IPS-NIHi11 (cell line): ENCODE measurements at places on chromosomes 1 and 21.

GRCh38 chr1:53505401-53505800 is 46.2 kb downstream of the DMRTB1 start:
- DNase-seq = no peak

DNA sequence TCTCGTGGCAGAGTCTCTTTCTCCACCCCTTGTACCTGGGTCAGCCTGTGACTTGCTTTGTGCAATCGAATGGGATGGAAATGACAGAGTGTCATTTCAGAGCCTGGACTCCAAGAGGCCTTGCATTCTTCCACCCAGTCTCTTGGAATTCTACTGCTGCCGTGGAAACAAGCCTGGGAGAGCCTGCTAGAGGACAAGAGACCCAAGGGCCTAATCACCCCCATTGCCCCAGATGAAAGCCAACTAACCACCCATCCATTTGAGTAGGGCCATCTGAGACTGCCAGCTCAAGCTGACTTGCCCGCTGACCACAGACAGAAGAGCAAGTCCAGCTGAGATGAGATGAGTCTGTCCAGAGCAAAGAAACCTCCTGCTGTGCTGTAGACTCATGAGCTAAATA is 201.6 kb downstream of the PTPRU start:
- DNase-seq = no peak

- no peak for DNase-seq
Observed at GRCh38 chr21:39105341-39105765, 77.9 kb downstream of the PSMG1 start.

DNA sequence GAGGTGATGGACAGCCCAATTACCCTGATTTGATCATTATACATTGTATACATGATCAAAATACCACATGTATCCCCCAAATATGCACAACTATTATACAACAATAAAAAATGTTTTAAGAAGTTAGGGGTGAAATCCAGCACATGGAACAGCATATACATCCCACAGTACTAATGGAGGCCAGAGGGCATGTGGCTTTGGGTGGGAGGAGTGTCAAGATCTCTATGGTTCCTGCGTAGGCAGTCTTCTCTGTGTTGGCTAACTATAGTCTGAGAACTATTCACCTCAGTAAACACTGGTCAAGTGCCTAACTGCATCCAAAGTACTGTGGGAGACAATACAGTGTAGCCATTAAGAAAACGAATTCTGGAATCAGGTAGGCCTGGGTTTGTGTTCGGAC is 74.1 kb downstream of the GADD45A start:
- no peak for DNase-seq

DNA sequence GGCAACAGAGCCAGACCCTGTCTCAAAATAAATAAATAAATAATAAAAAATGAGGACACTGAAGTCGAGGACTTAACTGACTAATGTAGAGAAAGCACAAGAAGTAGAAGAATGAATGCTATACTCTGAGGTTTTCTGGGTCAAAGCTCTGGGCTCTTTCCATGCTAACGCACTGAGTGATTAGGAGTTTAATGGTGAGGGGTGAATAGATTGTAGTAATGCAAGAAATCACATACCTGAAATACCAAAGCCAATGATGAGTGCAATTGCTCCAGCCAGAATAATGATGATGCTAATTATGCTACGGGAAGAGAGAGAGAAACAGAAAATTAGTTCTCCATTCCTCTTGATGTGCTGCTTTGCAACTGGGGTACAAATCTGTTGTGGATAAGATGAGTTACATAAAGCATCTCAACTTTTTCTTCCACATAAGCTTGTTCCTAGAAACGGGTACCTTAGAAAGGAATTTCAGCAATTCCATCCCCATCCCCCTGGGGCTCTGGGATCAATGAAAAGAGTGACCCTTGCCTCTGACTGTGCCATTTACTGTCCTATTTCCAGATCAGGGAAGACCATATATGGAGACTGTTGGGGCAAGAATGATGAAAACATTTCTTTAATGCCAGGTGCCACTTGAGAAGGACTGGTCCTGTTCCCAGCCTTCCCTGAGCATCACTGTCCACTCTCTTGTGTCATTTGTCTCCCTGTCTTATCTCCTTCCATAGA is 40.7 kb downstream of the VTCN1 start:
- DNase-seq = peak; percentile 31

DNA sequence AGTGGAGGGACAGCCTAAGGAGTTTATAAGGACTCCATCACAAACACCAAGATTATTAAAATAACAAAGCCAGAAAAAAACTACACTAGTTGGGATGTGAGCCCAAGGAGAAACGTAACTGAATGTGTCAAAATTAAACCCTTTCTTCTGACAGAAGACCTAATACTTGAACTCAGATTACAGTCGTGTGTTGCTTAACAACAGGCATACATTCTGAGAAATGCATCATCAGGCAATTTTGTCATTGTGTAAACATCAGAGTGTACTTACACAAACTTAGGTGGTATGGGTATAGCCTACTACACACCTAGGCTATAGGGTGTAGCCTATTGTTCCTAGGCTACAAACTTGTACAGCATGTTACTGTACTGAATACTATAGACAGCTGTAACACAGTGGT is 23.4 kb downstream of the DSTYK start:
- DNase-seq = no peak

DNA sequence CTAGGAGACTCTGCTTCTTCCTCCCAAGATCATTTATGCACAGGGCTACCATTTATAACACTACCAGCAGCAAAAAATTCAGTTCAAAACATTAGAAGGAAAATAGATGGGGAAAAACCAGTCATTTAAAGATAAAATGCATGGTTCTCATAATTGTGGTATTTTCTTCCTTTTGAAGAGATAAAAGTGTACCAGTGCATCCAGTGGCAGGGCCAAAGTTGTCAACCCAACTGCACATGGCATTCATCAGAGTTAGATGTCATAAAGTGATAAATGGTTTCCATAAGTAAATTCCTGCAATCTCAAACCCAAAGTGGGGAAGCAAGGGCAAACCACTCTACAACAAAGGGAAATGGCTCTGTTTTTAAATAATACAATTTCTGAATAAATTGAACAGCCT is 119.1 kb upstream of the DMRTA2 start:
- no peak for DNase-seq

DNA sequence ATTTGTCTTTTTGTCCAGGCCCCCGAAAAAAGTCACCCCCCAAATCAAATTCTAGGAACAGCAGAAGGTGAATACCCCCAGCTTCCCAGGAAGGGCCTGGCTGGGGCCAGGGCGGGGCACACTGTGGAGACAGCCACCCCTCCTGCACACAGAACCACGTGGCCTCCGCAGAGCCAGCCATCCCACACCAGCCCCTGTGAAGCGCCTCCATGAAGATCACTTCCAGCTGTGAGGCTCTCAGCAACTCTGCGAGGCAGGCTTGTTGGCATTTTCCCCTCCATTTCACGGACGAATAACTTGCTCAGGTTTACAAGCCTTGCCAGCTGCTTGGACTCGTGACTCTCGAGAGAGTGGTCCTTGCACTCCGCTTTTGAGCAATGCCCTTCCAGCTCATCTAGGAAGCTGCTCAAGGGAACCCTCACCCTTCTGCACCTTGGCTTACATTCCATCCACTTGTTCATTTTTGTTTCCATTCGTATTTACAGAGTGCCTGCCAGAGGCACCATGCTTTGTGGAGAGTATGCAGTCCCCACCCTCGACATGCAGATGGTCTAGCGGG is 48.2 kb downstream of the SYT6 start:
- peak; percentile 40 for DNase-seq

DNA sequence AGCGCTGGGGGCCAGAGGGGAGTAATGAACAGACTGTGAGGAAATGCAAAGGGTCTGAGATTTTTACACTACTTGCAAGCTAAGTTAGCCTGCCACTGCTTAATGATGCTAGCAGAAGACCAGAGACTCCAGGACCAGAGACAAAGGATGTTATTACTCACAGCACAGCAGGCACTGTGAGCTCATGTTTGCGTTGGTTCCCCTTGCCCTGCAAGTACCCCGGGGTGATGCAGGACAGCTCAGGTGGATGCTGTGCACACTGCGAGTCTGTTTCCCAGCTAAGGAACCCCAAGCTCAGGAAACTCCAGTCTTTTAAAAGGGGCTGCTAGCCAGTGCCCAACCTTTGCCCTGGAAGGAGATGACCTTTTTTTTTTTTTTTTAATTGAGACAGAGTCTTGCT is 1.2 kb downstream of the FHAD1 start:
- no peak for DNase-seq
